ENCODE measurements at places on chromosomes 6 and 20.

GRCh38 chr6:56839533-56840183 is 115.2 kb upstream of the BEND6 start:
- DNase-seq = no peak

DNA sequence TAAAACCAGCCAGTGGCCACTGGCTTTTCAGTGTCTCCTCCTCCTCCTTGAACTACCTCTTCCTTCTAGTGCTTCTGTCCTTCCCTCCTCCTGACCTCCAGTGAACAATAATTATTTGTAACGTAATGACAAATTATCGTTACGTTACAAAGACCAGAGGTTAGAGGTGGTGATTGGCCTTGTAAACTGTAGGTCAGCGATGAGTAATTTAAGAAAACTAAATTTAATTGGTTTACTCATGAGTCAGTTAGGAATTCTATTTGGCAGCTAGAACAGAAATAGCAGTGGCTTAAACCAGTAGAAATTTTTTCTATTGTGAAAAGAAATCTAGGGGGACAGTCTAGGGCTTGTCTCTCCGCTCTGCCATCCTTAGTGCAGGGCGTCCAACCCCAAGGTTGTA is 38.8 kb downstream of the PPARD start:
- no peak for DNase-seq

DNA sequence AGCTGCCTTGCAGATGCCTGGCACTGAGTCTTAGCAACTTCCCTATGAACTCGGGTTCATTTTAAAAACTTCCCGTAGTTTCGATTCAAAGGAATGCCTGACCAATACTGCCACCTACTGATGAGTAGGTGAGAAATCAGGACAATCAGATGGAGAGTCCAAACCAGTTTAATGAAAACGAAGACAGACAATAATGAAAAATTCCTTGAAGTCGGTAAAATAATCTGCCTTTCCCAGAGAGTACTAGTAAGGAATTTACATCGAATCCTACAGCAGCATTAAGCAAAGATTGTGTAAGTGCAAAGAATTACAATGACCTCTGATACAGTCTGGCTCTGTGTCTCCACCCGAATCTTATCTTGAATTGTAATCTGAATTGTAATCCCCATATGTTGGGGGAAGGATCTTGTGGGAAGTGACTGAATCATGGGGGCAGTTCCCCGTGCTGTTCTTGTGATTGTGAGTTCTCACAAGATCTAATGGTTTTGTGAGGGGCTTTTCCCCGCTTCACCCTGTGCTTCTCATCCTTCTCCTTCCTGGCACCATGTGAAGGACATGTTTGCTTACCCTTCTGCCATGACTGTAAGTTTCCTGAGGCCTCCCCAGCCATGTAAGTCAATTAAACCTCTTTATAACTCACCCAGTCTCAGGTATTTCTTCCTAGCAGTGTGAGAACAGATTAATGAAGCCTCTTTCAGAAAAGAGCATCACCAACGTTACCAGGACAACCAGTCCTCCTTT is 134.4 kb downstream of the ARHGAP18 start:
- no peak for DNase-seq

- DNase-seq = no peak
Observed at GRCh38 chr6:74596588-74596987, 609.3 kb downstream of the COL12A1 start.

- no peak for DNase-seq
Observed at GRCh38 chr6:37850260-37850659, 30.7 kb downstream of the ZFAND3 start.

DNA sequence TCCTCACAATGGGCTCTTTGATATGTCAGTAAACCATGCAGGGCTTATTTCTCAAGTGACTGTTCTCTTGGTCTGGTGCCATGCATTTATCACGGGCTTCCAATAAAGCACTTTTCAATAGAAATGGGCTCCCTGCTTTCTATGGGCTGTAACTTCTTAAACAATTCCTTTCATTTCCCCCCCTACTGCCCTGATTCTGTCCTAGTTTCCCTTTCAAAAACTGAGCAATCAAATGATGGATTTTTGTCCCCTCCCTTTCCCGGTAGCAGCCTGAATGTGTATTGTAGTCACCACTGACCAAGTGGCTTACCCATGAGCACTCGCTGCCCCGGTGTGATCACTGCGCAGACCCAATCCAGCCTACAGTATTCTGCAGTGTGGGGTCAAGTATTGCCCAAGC is 13.9 kb downstream of the RPS10 start:
- no peak for DNase-seq
